ENCODE measurements at places on chromosomes 1 and 21.

GRCh38 chr21:21463456-21463855 lies 465.2 kb downstream of the NCAM2 start:
- DNase-seq = no peak

DNA sequence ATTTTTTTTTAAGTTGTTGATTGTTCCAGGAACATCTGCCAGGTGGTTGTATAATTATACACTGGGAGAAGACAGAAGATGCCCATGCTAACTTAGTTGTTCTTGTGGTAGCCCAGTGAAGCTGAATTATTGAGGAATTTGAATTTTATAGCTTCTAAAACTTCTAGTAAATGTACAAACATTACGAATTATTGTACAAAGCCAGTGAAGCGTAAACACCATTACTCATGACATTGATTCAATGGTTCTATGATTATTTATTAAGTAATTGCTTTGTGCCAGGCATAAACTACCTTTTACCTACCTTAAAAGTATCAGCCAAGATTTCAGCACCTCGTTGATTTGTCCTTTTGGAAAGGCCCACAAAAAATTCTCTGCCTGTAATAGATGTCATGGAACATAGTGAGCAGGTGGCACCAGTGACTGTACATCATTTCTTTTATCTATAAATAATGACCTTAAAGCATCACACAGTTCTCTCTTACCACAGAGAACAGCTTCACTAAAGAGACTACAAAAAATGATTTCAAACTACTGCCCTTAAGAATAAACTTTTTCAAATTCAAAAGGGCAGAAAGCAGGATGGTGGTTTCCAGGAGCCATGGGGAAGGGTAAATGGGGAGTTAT lies 74.9 kb upstream of the BCL10 start:
- DNase-seq = no peak

DNA sequence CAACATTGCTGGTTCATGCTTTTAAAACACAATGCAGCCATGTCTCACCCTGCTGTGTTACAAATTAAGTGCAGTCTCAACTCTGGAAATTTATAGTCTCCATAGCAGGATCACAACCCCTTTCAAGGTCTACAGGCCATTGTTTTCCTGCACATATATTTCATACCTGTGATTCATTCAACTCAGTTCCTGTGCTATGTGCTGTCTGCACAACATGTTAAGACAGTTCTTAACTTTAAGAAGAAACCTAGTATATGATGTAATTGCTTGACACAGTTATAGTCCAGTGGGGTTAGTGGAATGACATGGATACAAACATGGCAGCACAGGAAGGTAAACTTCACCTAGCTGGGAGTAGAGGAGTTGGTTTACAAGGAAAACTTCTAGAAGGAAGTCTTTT lies 106.4 kb downstream of the IFI44 start:
- DNase-seq = no peak

DNA sequence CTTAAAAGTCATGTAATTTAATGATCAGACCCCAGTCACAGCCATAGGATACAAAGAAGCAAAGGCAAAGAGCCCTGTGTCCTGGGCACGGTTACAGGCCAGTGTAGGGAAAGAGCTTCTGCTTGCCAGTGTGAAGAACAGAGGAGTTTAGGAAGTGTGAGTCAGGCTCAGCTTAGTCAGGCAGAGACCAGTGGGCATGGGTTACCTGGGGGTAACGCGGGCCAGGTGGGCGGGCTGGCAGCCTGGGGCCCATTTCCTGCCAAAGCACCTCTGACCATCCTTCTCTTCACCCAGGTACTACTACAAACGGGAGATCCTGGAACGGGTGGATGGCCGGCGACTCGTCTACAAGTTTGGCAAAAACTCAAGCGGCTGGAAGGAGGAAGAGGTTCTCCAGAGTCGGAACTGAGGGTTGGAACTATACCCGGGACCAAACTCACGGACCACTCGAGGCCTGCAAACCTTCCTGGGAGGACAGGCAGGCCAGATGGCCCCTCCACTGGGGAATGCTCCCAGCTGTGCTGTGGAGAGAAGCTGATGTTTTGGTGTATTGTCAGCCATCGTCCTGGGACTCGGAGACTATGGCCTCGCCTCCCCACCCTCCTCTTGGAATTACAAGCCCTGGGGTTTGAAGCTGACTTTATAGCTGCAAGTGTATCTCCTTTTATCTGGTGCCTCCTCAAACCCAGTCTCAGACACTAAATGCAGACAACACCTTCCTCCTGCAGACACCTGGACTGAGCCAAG lies 4.7 kb downstream of the ELF3 start:
- no peak for DNase-seq

DNA sequence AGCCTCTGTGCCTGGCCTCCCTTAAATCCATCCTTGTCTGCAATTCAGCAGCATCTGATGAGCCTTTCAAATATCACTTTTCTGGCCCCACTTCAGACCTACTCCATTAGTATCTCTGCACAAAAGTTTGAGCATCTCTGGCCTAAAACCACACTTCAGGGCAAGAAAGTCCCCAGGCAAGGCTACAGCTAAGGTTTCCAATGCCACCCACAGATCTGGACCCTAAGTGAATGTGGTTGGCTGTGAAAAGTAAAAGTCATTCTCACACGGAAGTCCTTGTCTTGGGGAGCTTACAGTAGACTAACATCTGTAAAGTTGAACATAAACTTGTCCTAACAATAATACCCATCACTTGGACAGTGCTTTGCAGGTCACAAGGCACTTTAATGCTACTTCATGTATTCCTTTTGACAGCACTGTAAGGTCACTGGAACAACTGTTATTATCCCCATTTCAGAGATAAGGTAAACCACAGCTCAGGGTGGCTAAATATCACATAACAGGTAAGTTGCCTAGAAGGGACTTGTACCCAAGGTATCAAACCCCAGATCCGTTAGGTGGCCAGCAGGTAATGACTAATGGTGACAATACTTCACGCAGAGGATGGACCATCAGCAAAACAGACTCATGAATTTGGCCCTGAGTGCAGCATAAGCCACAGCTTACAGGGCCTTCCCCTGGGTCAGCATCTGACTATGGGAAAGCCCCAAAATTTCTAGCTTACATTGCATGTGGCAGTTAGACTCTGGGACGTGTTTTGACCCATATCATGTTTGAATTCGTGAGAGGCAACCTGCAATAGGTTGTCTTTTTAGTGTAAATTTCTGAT lies 356.0 kb downstream of the HHAT start:
- no peak for DNase-seq

- DNase-seq = no peak
These were observed 72.1 kb downstream of the SKI start for GRCh38 chr1:2300004-2300771.

DNA sequence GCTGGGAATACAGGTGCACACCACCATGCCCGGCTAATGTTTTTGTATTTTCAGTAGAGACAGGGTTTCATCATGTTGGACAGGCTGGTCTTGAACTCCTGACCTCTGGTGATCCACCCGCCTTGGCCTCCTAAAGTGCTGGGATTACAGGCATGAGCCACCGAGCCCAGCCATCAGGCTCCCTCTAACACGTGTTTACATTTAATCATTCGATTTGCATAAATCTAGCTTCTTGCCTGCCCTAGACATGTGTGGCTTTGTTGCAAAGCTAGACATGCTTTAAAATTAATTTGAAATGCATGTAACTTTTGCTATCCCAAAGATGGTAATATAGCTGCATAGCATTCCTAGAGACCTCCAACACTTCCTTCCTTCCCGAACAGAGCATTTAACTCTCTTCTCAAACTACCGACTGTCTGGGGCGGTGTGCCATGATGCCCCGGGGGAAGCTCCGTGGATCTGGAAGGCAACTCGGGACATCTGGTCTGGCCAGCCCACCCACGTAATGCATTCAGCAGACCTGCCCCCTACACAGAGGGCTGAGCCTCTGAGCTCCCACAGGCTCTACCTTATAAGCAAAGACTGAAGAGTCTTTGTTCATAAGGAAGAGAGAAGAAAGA lies 34.6 kb upstream of the NID1 start:
- peak; percentile 42 for DNase-seq

- DNase-seq = no peak
These were observed 217.6 kb upstream of the SAMSN1 start for GRCh38 chr21:14763695-14764064.

DNA sequence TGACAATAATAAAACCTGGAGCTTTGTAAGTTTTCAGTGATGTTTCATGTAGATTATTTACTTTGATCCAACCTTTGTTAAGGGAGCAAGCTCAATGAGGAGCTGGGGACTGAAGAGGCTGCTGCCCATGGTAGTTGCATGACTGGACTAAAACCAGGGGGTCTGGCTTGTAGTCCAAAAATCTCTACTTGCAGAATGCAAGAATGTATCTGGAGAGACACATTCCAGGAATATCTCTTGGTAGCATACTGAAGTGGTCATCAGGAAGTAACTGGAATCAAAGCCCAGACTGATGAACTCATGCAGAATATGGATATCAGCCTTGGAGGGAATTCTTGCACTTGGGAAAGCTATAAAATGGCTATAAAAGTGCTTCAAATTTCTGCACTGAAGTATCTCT lies 5.8 kb upstream of the KIAA0040 start:
- no peak for DNase-seq

- DNase-seq = no peak
These were observed 171.7 kb downstream of the COQ8A start for GRCh38 chr1:227111782-227112181.

- no peak for DNase-seq
These were observed 15.7 kb downstream of the REG4 start for GRCh38 chr1:119795261-119796200.

GRCh38 chr1:34785875-34786470 lies 5.0 kb downstream of the GJB3 start:
- no peak for DNase-seq

DNA sequence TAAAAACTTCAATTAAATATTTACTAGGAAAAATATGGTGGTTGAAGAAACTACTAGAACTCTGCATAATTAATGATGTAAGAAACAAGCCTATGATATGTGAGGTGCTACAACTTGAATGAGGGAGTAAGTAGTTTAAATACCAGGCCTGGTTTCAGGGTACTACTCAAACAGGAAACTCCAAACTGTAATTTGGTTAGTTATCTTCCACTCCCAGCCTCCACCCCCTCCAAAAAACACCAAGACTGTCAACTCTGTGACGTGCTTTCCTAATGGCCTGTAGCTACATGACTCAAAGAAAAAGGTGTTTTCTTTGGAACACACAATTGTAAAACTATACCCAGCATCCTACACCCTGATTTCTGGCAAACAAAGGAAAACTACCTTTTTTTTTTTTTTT lies 55.9 kb upstream of the RCC1 start:
- DNase-seq = no peak

- DNase-seq = no peak
These were observed 174.2 kb downstream of the PTPRU start for GRCh38 chr1:29410476-29410875.

DNA sequence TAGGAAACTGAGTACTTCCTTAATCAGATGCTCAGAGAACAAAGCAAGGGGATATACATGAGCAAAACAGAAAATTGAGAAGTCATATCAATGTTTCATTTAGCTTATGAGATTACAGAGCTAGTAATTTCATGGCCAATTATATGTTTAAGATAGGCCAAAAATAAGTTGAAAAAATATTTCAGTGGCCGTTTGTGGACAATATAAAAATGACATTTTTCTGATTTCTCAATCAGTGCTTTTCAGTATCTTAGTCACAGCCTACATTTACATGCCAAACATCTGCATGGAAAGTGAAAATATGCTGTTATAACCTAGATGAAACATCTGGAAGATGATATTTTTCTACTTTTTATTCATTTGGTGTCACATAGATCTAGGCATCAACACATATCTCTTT lies 192.5 kb downstream of the HLX start:
- DNase-seq = no peak

DNA sequence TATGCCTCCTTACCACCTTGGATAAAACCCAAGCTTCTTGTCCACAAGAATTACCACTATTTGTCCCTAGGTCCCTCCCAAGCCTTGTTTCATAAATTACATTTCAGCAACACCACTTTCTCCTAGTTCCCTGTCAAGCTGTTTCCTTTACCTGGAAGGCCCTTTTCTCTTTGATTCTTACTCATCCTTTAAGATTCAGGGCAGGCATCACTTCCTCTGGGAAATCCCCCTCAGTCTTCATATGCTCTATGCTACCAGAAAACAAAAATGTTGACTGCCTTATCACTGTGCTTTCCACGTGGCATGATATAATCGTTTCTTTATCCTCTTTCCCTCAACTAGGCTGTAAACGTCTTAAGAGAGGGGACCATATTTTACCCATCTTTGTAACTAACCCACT lies 102.7 kb downstream of the LYST start:
- no peak for DNase-seq

DNA sequence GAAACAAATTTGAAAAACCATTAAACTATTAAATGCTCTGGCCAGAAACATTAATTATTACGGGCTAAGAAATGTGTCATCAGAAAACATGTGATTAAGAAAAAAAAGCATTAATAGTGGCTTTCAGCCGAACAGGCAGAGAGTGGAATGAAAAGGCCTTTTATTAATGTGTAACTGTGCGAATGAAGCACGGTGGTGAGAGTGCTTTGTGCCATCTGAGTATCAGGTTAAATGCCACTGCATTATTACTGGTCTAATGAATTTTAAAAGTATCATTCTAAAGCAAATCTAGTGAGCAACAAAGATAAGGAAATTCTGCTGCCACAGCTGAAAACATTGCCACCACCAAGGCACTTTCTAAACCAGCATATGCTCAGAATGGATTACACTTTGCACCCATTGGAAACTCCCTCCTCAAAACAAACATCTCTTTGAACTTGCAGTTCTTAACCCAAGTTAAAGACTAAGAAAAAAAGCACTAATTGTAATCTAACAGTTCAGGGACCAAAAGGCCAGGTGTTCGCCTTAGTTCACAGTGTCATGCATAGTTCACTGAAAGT lies 30.0 kb upstream of the SSX2IP start:
- no peak for DNase-seq

DNA sequence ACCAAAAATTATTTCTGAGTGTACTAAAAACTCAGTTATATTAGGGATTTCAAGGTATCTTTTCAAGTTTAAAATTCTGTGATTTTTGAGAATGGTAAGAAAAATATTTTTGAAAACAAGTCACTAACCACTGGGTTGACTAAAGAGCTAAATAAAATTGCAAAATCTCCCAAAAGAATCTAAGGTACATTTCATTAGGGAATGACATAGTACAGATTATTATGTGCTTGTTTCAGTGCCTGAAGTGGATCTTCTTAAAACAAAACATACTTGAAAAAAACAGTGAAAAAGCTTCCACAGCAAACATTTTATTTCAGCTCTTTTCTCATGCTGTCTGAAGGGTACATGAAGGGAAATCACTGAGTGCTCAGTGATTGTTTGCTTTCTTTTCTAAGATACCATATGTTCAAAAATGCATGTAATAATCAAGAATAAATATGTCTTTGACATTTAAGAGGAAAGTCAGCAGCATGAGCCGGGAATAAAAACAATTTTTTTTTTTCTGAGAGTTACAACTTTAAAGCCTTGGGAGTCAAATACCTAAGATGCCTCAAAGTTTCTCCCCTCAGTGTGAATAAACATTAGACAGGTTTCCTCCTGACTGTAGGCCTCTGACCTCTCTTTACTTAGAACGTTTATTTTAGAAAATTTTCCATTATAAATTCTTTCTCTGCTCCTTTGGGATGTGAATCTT lies 200.7 kb downstream of the KCNT2 start:
- no peak for DNase-seq
